ENCODE measurements at places on chromosomes 5 and 9. TPM values are rescaled to one million over a fixed set of nuclear protein-coding genes. Genes with fewer than 3 reads are reported as not detected.
A peak's percentile ranks its signal among the peaks of the same experiment; 100 is the strongest.

DNA sequence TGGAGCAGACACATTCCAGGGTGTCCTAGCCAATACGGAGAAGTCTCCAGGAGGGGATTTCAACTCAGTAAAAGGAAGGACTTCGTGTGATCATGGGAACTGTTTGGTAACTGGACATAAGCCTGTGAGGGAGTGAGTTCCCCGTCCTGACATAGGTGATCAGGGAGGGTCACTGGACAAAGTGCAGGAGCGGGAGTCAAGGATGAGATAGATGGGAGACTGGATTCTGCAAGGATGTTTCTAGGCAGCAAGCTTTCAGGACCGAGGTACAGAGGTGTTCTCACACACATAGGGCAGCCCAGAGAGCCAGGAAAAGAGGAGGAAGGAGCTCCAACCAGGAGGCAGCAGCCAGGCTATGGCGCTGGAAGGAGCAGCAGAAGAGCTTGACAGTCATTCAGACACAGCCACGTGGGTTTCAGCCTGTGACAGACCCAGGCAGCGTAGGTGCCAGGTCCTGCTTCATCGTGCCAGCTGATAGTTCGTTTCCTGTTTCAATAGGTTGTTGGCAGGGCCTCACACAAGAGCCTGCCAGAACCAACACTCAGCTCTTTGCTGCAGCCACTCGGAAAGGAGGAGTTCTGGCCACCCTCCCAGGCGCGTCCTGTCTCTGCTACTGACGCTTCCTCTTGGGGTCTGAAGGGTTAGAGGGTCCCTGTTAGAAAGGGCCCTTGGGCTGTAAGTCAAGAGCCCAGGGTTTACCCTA is 84.1 kb downstream of the AMBP start:
- DNase-seq, result peak; percentile 98

DNA sequence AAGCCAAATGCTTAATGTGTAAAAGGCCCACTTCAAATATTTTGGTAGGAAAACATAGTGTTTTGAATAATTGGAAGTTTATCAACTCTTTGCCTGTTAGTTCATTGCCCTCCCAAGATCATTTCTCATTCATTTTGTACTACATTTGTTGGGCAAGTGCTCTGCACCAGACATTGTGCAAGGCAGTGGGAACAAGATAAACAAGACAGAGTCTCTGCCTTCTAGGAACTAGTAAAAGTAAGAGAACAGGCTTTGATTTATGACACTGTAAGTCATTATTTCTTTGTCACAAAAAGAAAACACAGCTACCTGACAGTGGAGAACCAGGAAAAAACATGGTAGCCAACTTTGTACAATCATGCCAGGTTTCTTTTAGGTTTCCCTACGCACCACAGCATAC is 63.7 kb upstream of the PAM start:
- DNase-seq, result no peak

- DNase-seq, result peak; percentile 32
Measured at GRCh38 chr5:61275841-61276240, 56.2 kb upstream of the ZSWIM6 start.

- DNase-seq, result peak; percentile 77
Measured at GRCh38 chr5:757931-758697, 26.4 kb downstream of the ZDHHC11B start.

The RALGDS gene
- total RNA-seq, result 12.7 TPM

The CD74 gene
- total RNA-seq, result 21.4 TPM

All from osteoblast (primary cell).